ENCODE measurements at places on chromosomes 3 and 15. TPM values are rescaled to one million over a fixed set of nuclear protein-coding genes. Genes with fewer than 3 reads are reported as not detected.

HEXA gene
- 96.1 TPM for total RNA-seq

CGGBP1 gene
- total RNA-seq = 68.9 TPM

SLC28A2 gene
- 86.6 TPM for total RNA-seq

LINGO1 gene
- 2.3 TPM for total RNA-seq

HEG1 gene
- 47.6 TPM for total RNA-seq

STRIT1 gene
- total RNA-seq = 0.72 TPM

HCN4 gene
- 1.3 TPM for total RNA-seq

IL17RD gene
- total RNA-seq = 11.7 TPM

SAMMSON gene
- not detected for total RNA-seq

IREB2 gene
- 45.5 TPM for total RNA-seq

MCF2L2 gene
- total RNA-seq = 1.8 TPM

SCG3 gene
- 0.40 TPM for total RNA-seq

CAND2 gene
- total RNA-seq = 12.1 TPM

TICRR gene
- total RNA-seq = 0.37 TPM

MAGEL2 gene
- 0.40 TPM for total RNA-seq

NTRK3 gene
- total RNA-seq = 1.6 TPM

LRTM1 gene
- total RNA-seq = not detected

DPPA4 gene
- 0.86 TPM for total RNA-seq

SPATA16 gene
- not detected for total RNA-seq

OCA2 gene
- not detected for total RNA-seq

BOC gene
- 20.5 TPM for total RNA-seq

SPSB4 gene
- 0.29 TPM for total RNA-seq
